Placental pericyte (primary cell): ENCODE measurements at places on chromosomes 4 and X. TPM values are rescaled to one million over a fixed set of nuclear protein-coding genes. Genes with fewer than 3 reads are reported as not detected.

The KLF8 gene
- total RNA-seq = 2.6 TPM in 1 of 2 replicates, not detected in the other

The SPANXN3 gene
- total RNA-seq = not detected in 2 replicates

The KLB gene
- under 0.01 TPM in 1 of 2 replicates, not detected in the other for total RNA-seq

The PNMA3 gene
- not detected in 2 replicates for total RNA-seq

The ARL13A gene
- total RNA-seq = not detected in 2 replicates

The NLGN3 gene
- total RNA-seq = 0.14 and 0.22 TPM in 2 replicates

The KDR gene
- 4.0 and 5.7 TPM in 2 replicates for total RNA-seq

The ZNF711 gene
- 0.57 TPM in 1 of 2 replicates, not detected in the other for total RNA-seq

The AMER1 gene
- 1.5 and 2.3 TPM in 2 replicates for total RNA-seq

The FGFBP2 gene
- not detected in 2 replicates for total RNA-seq

The FGFR3 gene
- 0.29 and 0.44 TPM in 2 replicates for total RNA-seq

The PABPC5 gene
- total RNA-seq = 0.29 TPM in 1 of 2 replicates, not detected in the other

The PPP1R3F gene
- 4.6 and 5.2 TPM in 2 replicates for total RNA-seq

The IL21 gene
- not detected in 2 replicates for total RNA-seq

The SLITRK2 gene
- total RNA-seq = not detected in 2 replicates

The SOD3 gene
- total RNA-seq = 18.9 and 69.4 TPM in 2 replicates

The GPR173 gene
- total RNA-seq = 1.9 and 3.7 TPM in 2 replicates

The ARHGEF6 gene
- total RNA-seq = 2.0 and 12.0 TPM in 2 replicates

The BCLAF3 gene
- 3.6 and 5.5 TPM in 2 replicates for total RNA-seq

The MAGEE2 gene
- not detected in 2 replicates for total RNA-seq

The RPL39 gene
- total RNA-seq = 508 and 2,056 TPM in 2 replicates

The NEIL3 gene
- total RNA-seq = 2.6 and 14.6 TPM in 2 replicates

The ENPP6 gene
- total RNA-seq = not detected in 2 replicates

The SMARCA5 gene
- total RNA-seq = 36.5 and 56.1 TPM in 2 replicates

The KCND1 gene
- total RNA-seq = under 0.01 and 0.14 TPM in 2 replicates

The MED28 gene
- total RNA-seq = 8.4 and 10.7 TPM in 2 replicates

The AVPR2 gene
- not detected in 2 replicates for total RNA-seq

The PSAPL1 gene
- not detected in 2 replicates for total RNA-seq
